HuH-7 (cell line): ENCODE measurements at places on chromosomes 11 and 22.

DNA sequence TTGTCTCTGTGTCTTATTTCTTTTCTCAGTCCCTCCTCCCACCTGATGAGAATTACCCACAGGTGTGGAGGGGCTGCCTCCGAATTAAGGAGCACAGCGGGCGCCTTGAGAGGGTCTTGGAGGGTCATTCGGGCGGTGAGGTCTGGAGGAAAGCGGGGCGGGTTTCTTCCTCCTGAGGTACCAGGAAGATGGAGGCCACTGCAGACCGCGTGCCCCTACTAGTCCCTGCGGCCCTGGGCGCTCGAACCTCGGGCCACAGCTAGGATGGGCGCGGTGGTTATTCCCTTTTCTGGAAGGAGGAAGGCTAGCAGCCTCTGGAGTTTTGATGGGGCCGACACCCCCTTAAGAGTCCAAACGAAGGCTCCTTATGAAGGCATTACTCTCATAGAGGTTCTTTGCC lies 5.5 kb upstream of the FAM111A start:
- DNase-seq, result no peak

DNA sequence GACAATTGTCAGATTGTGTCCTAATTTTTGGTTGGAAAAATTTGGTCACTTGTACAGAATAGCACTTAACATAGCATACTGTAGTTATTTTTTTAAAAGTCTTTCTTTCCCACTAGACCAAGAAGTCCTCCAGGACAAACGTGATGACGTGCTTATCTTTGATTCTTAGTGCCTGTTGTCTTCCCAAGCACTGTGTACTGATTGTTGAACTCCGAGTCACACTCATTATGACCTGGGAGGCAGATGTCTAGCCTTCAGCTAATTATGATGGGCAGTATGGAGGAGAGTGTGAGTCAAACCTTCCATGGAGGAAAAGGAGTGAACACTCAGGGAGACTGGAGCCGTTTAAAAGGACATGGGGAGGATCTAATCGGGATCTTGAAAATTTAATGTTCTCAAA lies 119.8 kb downstream of the SPON1 start:
- no peak for DNase-seq

- DNase-seq, result no peak
Measured at GRCh38 chr11:112451250-112451649, 190.6 kb upstream of the PLET1 start.

DNA sequence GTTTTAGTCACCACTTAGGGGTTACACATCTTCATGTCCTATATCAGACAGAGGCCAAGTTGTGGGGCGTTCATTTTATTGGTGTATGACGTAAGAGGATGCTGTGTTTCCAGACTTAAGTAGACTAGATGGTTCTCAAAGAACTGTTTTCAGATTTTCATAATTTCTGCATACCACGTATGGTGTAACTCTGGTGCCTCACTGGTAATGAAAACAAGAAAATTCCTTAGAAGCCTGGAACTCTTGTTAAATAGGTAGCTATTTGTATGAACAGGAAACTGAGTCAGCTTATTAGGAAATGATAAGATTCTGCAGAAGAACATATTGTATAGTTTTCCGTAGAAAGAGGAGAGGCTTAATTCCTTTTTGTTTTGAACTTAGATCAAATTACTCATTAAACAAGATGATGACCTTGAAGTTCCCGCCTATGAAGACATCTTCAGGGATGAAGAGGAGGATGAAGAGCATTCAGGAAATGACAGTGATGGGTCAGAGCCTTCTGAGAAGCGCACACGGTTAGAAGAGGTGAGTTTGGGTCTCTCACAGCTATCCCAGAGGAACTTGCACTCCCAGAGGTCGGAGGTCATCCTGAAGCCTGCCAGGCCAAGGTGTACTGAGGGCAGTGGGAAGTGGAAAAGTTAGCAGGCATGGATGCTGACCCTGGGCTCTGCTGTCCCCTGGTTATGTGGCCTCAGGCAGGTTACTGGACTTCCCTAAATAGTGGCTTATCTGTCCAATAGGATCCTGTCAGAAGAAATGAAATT lies 3.9 kb downstream of the CDC45 start:
- no peak for DNase-seq

- no peak for DNase-seq
Measured at GRCh38 chr22:33476716-33477115, 418.5 kb upstream of the SYN3 start.

GRCh38 chr11:727859-728748 lies 19.2 kb upstream of the TALDO1 start:
- DNase-seq, result peak; percentile 94

GRCh38 chr11:2685566-2686359 lies 14.0 kb downstream of the KCNQ1OT1 start:
- no peak for DNase-seq

- no peak for DNase-seq
Measured at GRCh38 chr11:116932181-116932580, 94.8 kb upstream of the APOA1 start.

DNA sequence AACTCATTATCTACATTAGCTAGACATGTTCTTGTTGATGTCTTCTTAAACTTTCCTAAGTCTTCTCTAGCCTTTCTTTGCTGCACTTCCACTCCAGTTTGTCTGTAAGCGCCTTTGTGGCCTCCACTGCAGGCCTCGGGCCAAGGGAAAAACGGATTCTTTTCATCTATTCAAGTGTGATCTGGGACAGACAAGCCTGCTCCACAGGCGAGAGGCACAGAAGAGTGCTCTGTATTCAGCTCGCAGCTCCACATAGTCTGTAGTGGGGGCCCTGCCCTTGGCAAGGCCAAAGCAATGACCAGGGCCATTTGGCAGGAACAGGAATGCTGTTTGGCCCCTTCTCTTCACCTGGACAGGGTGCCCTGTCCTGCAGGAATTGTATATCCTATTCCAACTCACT lies 84.1 kb upstream of the BARX2 start:
- no peak for DNase-seq

- no peak for DNase-seq
Measured at GRCh38 chr11:122235615-122236014, 119.6 kb upstream of the BLID start.

GRCh38 chr11:78282821-78283220 lies 94.1 kb downstream of the USP35 start:
- no peak for DNase-seq

GRCh38 chr22:47210686-47211085 lies 448.2 kb downstream of the TBC1D22A start:
- no peak for DNase-seq

DNA sequence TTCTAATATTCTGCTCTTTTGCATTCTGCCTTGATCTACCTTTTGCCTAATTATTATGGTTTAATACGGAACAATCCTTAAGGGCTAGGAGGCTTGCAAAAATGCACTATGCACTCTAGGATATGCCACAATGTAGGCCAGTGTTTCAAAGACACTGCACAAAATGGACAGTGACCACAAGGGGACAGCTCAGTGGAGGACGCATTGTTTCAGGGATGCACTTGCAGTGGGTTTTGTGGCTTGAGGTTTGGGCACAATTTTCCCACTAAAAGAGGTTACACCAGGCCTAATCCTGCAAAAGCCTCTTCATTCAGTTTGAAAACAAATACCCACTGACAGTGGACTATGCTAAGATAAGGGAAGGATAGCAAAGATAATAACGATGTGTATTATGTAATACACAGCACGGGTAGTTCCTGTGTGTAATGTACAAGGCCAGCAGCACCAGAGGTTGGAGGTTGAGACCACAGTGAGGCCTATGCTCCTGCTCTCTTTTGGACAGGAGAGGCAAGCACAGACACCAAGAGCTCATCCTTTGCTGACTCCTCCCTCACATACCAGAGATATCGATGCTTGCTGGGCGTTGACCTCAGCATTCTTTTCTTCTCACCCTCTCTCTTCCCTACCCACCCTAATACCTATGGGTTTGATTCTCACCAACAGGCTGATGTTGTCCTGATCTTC lies 12.7 kb downstream of the MAP6 start:
- DNase-seq, result no peak
